NCI-H1092 (cell line): ENCODE measurements at places on chromosomes 2 and 18.

GRCh38 chr2:190685333-190685732, 36.5 kb downstream of the NAB1 start:
- no peak for DNase-seq

GRCh38 chr2:138020432-138020831, 56.2 kb downstream of the HNMT start:
- DNase-seq = no peak

GRCh38 chr2:188628989-188629752, 337.5 kb downstream of the GULP1 start:
- DNase-seq = no peak

GRCh38 chr18:9989481-9989880, 75.7 kb downstream of the VAPA start:
- no peak for DNase-seq

- no peak for DNase-seq
These were observed 128.0 kb upstream of the SP5 start for GRCh38 chr2:170587117-170587516.

DNA sequence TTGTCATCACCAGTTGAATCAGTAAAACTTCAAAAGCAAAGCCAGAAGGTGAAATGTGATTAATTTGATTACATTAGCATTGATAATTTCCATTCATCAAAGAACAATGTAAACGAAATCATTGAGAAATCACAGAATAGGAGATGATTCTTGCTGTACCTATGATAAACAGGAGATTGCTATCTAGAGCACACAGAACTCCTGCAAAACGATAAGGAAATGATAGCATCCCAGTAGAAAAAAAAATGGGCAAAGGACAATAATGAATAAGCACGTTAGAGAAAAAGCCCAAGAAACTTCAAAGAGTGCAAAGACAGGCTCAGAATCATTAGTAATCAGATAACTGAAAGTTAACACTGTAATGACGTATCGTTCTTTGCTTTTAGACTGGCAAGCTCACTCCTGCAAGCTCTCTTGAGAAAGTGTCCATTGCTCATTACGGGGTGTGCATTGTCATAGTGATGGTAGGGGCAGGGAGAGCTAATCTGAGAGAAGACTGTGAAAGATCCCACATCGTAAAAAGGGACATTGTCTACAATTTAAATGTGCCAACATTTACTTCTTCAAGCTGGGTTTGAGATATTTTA, 143.6 kb downstream of the SPP2 start:
- DNase-seq = no peak

- DNase-seq = no peak
These were observed 26.9 kb upstream of the KCTD1 start for GRCh38 chr18:26574958-26575864.

DNA sequence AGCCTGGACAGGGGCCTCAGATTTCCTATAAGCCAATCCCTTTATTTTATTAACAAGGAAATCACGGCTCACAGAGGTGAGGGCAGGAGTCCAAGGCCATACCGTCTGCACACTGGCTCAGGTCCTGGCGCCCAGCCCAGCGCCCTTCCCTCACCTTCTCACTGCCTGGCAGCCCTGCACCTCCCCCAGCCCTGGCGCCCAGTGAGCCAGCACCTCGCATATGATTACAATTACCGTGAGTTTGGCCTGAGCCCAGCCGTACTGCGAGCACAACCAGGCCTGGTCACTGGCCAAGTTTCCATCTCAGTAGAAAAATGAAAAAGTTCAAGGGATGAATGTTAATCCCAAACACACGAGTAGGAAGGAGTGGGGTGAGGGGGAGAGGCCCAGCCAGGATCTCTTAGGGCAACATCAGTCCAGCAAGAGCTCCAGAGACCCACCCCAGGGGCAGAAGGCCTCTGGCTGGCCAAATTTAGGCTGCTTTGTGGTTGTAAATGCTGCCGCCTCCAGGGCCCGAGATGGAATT, 68.4 kb downstream of the MCFD2 start:
- peak; percentile 87 for DNase-seq

GRCh38 chr18:42310956-42311355, 355.9 kb downstream of the PIK3C3 start:
- no peak for DNase-seq

GRCh38 chr2:10230499-10230898, 72.2 kb upstream of the HPCAL1 start:
- DNase-seq = no peak

- DNase-seq = no peak
These were observed 78.9 kb downstream of the CERS6 start for GRCh38 chr2:168534926-168535325.

DNA sequence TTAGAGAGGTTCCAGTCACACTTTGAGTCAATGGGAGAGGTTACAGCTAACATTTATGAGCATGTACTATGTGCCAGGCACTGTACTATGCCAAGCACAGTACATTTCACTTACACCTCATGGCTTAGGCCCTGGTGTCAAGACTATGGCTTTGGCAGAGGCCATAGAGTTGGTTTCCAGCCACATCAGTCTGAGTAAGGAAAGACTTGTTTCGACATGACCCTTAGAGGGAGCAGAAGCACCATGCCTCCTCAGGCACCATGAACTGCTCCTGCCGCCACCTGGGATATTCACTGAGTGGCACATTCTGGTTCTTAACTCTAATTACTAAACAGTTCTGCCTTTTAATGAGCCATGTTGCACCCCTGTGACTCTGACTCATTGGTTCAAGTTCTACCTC, 12.7 kb downstream of the DGUOK start:
- DNase-seq = no peak

DNA sequence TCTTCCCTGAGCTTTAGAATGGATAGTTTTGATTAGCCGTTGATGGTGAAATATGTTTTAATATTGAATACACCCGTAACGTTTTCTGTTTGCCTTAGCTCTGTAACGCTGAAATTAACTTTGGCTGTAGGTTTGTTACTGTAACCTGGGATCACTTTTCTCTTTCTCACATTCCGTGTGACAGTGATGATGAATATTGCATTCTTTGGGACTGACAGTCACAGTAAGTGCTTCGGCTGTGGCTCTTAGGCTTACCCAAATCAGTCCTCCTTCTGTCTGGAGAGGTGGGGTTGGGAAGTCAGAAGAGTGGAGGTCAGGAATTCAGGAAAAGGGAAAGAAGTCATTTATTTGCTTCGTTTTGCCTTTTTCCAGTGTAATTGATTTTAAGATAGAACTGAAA, 18.0 kb downstream of the RMC1 start:
- DNase-seq = no peak

DNA sequence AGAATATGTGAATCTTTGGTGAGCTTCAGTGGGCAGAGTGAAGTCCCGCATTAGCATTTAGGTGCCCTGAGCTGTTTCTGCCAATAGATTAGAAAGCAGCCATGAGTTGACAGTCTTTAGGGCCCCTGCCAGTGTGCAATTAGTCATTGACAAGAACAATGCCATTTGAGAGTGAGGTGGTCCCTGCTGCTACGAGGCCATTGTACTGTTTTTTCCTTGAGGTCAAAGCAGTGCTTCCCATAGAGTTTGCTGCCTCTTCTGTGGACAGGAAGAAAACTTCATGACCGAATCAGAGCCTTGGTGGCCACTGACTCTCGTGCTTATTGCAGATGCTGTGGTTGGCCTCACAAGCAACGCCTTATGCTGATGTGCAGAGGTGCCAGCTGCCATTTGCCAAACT, 102.7 kb downstream of the SH3BP4 start:
- DNase-seq = no peak

GRCh38 chr18:4960578-4960977, 236.5 kb downstream of the AKAIN1 start:
- no peak for DNase-seq

DNA sequence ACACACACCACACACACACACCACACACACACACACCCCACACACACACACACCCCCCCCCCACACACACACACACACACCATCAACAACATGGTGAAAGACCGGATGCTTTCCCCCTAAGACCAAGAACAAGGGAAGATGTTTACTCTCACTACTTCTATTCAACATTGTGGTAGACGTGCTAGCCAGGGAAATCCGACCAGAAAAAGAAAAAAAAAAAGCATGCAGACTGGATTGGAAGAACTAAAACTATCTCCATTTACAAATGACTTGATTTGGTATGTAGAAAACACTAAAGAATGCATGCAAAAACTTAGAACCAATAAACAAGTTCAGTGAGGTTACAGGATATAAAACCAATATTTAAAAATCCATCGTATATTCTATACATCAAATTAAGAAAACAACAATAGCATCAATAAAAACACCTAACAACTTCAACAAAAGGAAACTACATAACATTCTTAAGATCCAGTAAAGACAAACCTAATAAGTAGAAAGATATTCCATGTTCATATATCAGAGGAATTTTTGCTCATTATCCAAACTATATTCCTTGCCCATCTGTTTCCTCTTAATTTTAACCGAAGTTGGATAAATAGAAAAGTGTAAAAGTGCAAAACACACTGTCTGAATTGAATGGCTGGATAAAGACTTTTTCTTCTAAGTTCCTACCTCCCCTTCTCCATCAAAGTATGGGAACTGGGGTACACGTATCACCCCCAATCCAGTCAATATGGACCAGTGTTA, 51.5 kb upstream of the RNU4ATAC start:
- DNase-seq = no peak

GRCh38 chr2:201790291-201790690, 9.6 kb upstream of the ALS2 start:
- no peak for DNase-seq

- no peak for DNase-seq
These were observed 849.1 kb downstream of the CNTNAP5 start for GRCh38 chr2:124874219-124874618.

GRCh38 chr2:229980431-229981184, 58.3 kb downstream of the FBXO36 start:
- DNase-seq = no peak

- no peak for DNase-seq
These were observed 130.1 kb downstream of the GBX2 start for GRCh38 chr2:236038096-236038495.

DNA sequence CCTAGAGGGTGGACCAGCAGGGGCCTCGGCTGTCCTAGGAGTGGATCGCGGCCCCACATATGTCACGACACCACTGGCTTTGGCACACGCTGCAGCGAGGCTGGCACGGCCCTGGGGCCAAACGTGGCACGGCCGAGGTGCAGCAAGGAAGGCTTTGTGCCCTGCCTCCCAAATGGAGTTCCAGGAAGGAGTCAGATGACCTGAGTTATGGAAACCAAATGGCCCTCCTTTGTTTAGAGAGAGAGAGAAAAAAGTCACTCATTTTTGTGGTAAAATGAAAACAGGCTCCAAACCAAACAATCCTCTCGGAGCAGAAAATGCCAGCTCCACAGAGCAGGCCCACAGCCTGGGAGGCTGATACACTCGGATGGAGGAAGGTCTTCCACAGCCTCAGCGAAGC, 105.6 kb downstream of the ANTXR1 start:
- DNase-seq = no peak

- DNase-seq = no peak
These were observed 12.7 kb downstream of the ZNF24 start for GRCh38 chr18:35331367-35332087.

- DNase-seq = no peak
These were observed 26.5 kb downstream of the STEAP3 start for GRCh38 chr2:119249855-119250717.

DNA sequence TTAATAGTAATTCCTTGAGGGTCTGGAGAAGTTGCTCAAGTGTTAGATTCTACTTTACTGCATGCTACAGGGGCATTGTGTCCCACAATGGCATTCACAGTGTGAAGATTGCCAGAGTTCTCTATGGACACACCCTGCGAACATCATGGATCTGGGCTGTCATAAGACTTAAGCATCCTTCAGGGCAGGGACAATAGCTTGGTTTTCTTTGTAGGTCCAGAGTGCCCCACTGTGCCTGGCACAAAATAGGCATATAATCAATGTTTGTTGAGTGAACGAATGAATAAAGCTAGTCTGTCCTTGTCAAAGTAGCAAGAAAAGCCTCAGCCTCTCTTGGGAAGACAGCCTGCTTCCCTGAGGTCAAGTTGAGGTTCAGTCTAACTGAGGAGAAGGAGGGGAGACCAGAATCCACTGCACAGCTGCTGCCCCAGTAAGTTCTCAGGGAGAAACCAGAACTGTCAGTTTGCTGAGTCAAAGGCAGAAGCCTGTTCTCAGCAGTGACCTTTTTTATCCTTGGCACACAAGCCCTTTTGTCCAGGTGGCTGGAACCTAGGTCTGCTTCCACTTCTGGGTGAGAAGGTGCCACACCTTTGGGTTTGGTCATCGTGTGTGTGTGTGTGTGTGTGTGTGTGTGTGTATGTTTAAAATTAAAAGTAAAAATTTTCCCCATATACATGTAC, 15.0 kb downstream of the INPP4A start:
- no peak for DNase-seq

DNA sequence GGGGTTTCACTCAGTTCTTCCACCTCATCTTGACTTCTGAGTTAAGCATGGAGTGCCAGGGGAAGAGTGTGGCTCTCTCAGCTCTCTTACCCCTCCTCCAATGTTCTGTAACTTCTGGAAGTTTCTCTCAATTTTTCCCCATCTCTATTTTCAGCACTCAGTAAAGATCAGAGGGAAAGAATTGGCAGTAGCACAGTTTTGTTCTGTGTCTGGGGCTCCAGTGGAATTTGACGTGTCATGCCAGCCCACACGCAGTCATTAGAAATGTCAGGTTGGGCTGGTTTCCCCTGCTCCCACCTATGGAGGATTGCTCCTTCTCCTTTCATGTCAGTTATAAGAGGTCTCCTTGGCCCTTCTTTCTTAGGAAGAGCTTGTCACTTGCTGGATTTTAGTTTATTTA, 104.6 kb upstream of the COL3A1 start:
- DNase-seq = no peak

GRCh38 chr2:229164545-229165249, 106.4 kb downstream of the PID1 start:
- DNase-seq = no peak

DNA sequence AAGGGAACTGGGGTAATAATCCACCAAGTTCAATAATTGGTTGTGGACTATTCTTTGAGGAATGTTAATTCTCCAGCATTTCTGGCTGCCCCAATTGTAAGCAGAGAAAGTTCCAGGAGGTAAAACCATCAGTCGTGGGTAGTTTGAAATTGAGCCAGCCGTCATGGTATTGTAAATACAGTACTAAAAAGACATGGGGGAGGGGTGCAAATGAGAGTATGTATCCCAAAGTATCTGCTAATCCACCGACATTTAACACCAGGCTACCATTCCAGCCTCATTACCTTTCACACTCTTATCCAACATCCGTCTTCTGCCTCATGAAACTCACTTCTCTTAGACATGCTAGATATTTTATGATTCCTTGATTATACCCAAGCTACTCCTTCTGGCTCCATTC, 507.9 kb downstream of the ERBB4 start:
- no peak for DNase-seq

- DNase-seq = no peak
These were observed 79.3 kb upstream of the LGALSL start for GRCh38 chr2:64374686-64375085.

DNA sequence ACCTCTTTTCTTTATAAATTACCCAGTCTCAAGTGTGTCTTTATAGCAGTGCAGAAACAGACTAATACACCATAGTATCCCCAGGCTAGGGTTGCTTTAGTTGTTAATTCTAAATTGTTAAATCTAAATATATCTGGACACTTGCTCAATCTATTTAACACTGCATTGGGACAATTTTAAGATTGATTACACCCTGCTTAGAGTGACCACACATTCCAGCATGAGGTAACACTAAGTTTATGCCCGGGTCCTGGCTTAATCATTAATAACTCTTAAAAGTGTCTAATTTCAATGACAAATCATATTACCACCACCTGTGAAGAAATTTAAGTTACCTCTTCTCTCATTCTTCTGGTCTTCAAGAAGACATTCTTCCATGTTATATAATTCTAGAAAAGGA, 131.4 kb downstream of the ZNF385B start:
- no peak for DNase-seq
